ENCODE measurements at places on chromosomes 2 and 18. TPM values are rescaled to one million over a fixed set of nuclear protein-coding genes. Genes with fewer than 3 reads are reported as not detected.

DNA sequence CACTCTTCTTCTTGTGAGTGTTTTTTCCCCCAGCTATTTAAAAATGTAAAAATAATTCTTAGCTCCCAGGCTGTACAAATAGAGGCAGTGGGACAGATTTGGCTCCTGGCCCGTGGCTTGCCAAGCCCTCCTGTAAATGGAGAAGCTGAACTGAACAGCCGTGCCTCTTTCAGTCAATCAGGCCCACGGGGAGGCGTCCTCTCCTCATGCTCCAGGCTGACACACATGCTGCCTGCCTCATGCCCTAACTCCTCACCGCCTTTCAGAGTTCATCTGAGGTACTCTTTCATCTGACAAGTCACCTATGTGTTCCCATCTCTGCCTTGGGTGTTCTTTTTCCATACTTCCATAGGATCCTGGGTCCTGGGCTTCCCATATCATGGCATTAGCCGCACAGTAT is 58.9 kb downstream of the BMP10 start:
- peak; percentile 39 for DNase-seq

DNA sequence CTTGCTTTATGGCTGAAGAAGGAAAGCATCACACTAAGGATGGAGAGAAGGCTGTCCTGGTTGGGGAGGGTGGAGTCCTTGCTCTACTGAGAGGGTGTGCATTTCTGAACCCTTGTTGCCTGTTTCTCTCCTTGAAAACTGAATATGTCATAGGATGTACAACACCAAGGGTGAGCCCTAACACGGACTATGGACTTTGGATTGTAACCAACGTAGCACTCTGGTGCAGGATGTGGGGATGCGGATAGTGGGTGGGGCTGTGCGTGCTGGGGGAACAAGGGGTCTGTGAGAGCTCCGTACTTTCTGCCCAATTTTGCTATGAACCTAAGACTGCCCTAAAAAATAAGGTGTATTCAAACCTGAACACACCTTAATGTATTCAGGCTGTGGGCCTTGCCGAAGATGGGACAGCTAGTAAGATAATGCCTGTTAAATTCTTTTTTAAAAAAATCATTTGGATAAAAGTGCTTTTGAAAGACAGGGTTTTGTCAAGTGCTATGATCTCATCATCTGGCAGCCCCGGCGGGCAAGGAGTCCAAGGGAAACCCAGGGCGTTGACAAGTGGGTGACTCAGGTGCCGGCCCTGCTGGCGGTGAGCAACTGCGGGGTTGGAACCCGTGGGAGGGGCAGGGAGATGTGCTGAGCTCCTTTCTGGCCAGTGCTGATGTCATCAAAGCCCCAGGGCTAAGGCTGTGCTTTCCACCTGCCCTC is 54.0 kb downstream of the GATA6 start:
- DNase-seq: peak; percentile 79

GRCh38 chr18:6752202-6752860 is 22.8 kb downstream of the ARHGAP28 start:
- no peak for DNase-seq

DNA sequence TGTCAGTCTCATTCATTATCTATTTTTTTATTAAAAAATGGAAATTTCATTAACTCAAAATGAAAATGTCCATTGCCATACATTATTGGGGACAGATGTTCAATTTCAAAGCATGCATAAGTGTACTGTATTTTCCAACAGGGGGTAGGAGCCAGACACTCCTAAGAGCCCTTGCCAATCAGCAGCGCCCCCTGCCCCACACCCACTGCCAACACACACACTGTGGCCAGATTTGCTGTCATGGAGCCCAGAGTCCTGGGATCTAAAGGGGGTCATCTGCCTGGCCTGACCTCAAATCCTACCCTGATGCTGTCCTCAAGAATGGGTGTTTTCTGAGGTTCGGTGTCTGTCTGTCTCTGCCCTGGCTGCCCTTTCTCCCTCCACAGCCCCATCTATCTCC is 162.2 kb upstream of the TWIST2 start:
- DNase-seq: no peak

GRCh38 chr2:109129356-109129920 is 433 bp downstream of the SH3RF3 start:
- no peak for DNase-seq

DNA sequence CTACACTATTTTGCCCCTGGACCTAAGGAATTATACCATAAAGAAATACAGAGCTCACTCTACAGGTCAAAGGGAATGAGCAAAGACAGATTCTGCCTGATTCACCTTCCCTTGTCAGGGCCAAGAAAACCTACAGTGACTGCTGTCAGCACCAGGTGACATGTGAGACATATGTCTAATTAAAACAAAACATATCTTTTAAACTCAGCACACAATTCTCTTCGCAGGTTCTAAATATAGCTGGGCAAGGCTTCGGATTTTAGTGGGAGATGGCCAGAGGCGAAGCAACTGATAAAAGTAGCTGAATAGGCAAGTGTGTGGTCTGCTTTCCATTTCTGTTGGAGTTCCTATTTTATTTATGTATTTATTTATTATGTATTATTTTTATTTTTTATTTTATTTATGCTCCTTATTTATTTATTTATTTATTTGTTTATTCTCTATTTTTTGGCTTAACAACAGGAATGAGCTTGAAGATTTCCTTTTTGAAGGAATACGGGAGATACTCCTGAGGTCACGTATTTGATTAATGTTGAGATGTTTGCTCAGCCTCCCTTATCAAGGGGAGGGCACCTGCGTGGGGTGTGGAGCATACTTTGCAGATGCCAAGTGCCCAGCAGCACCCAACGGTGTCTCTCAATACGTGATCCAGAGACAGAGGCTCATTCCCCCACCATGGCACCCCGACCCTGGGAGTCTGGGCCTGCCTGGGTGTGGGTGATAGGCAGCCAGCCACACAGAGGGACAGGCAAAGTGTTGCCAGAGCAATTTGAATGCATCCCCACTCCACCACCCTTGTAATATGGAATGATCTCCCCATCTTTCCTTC is 141.8 kb downstream of the RNF152 start:
- no peak for DNase-seq

DNA sequence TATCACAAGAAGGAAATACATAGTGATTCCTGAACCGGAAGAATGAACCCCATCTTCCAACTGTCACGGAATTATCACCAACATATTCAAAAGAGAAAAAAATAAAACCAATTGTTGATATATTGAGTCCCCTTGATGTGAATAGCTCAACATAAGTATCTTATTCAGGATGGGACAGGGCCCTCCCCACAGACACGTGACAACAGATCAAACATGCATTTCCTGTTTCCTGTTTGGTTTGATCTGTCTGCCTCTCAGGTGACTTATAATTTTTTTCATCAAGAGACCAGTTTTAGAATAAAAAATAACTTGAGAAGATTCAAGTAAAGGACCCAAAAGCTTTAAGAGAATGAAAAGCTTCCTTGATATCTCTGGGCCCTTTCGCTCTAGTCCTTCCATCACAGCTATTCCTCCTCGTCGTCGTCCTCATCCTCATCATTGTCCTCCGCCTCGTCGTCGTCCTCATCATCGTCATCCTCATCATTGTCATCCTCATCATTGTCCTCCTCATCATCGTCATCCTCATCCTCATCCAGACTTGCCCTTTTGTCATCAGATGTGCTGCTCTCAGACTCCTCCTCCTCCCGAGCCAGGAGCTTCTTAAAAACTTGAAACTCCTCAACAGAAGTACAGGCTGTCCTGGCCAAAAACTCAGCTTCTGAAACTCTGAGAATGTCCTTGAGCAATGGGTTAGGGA is 6.3 kb downstream of the MTERF4 start:
- no peak for DNase-seq

DNA sequence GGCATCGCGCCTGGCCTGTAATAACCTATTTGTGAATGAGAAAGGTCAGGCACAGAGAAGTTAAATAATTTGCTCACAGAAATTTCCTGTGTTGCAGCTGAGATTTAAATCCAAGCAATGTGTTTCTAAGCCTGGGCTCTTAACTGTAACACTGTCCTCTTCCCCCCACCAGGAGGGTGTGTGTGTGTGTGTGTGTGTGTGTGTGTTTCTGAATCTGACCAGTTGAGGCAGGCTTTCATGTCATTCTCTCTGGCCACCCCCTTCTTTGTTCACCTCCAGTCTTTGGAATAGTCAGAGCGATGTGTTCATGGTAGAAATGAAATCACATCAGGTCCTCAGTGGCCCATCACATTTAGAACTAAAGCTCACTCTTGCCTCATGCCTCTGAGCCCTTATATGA is 81.2 kb downstream of the NEDD4L start:
- DNase-seq: no peak

- no peak for DNase-seq
These were observed 1.1 kb downstream of the MIB1 start for GRCh38 chr18:21741562-21742314.

DNA sequence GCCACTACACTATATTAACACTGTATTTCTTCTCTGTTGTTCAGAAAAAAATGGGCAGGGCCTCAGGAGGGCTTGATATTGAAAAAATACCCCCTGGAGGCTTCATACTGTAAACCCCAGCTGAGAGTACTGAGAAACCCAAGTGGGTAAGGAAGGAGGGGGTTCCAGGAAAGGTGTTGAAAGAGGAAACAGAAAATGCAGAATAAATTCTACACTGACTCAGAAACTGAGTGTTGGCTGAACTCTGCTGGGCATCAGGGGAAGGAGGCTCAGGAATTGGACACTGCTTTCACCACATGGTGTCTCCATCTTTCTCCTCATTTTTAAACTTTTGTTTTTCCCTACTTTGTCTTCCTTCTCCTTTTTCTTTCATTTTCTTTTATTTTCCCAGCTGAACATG is 253.7 kb downstream of the DYM start:
- no peak for DNase-seq

DNA sequence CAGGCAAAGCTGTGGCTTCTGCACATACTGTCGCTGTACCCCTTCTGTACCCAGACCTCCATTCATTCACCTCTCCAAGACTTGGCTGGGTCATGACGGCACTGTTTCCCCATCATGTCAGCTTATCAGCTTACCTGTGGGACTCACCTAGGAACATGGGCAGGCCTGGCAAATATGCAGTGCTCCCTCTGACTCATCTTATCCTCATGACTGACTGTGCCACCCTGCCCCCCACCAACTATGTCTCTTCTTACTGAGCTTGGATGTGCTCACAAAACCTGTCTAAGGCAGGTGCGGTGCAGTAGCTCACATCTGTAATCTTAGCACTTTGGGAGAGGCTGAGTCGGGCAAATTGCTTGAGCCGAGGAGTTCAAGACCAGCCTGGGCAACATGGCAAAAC is 152.4 kb downstream of the MGAT5 start:
- no peak for DNase-seq

GRCh38 chr2:105403241-105403782 is 4.5 kb upstream of the FHL2 start:
- no peak for DNase-seq

- no peak for DNase-seq
These were observed 85.7 kb downstream of the SLC4A3 start for GRCh38 chr2:219713110-219713509.

DNA sequence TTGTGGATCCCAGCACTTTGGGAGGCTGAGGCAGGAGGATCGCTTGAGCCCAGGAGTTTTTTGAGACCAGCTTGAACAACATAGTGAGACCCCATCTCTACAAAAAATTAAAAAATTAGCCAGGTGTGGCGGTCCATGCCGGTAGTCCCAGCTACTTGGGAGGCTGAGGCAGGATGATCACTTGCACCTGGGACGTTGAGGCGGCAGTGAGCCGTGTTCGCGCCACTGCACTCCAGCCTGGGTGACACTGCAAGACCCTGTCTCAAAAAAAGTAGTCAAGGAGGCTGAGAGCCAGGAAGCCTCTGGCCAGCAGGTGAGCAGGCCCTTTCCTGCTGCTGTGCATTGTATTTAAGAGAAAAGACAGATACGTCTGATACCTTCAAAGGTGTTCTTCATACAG is 11.1 kb upstream of the PROC start:
- no peak for DNase-seq

DNA sequence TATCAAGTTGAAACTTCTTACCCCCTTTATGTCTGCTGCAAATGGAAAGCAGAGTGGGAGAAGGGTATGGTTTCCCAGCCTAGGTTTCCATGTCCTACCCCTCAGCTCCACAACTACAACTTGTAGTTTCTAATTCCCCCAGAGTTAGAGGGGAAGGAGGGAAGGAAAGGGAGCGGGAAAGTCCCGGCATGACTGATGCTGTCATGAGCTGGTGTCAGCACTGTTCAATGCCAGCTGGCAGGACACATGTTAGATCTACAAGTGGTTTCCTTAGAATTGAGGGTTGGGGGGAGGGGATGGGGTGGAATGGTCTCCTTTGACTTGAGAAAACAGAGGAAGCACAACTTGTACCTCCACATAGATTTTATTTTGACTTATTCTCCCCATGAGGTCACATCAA is 194.0 kb downstream of the MBD2 start:
- no peak for DNase-seq

GRCh38 chr2:9149726-9150567 is 56.7 kb upstream of the ASAP2 start:
- DNase-seq: peak; percentile 33

- DNase-seq: no peak
These were observed 289.4 kb downstream of the MTX2 start for GRCh38 chr2:176558574-176559140.

DNA sequence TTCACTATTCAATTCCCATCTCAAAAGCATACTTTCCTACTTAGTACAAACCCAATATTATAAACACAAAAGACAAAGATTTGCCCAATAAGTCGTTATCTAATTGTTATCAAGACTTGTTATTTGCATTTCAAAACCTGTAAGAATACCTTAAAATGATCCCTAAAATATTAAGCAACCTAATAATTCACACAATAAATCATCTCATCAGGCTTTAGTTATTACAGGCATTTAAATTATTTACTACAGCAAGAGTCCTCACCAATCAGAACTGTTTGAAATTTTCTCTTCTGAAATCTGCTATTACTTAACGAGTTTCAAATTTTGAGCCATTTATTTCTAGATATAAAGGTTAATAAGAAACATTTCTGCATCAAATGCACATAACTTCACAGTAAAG is 1.6 kb downstream of the CCDC88A start:
- no peak for DNase-seq

DNA sequence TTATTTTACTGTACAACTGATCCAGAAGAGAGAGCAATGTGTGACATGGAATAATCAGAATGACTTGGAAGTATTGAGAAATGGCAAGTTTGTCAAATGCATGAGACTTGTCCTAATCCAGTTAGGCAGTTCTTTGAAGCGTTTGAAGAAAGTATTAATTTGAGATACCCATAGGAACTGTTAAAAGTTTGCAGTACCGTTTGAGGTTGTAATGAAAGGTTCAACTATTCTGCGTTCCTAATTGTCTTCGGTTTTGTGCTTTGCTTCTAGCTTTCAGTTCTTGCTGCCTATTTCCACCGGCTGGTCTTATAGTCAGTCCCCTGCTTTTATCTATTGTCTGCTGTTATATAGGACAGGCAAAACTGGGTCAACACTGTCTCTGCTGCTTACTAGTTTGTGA is 41.8 kb downstream of the COX7A2L start:
- DNase-seq: no peak

GRCh38 chr2:215553946-215554345 is 118.1 kb upstream of the FN1 start:
- no peak for DNase-seq

The NEU4 gene
- total RNA-seq: not detected

The UGT1A4 gene
- total RNA-seq: 0.69 TPM

The GALNT3 gene
- 31.5 TPM for total RNA-seq

The ATP6V1B1 gene
- total RNA-seq: 1.9 TPM

The STON1 gene
- 23.4 TPM for total RNA-seq

The PLA2R1 gene
- total RNA-seq: 10.2 TPM

The ABCB11 gene
- not detected for total RNA-seq

The CIB4 gene
- total RNA-seq: not detected

The LDLRAD4 gene
- total RNA-seq: 25.2 TPM

All from upper lobe of left lung (tissue), 6 donors.